ENCODE measurements at places on chromosomes 7 and 10.

GRCh38 chr10:106023329-106023728 is 1141.2 kb downstream of the SORCS1 start:
- no peak for DNase-seq

GRCh38 chr10:128298587-128298986 is 172.4 kb upstream of the MKI67 start:
- DNase-seq, result no peak

DNA sequence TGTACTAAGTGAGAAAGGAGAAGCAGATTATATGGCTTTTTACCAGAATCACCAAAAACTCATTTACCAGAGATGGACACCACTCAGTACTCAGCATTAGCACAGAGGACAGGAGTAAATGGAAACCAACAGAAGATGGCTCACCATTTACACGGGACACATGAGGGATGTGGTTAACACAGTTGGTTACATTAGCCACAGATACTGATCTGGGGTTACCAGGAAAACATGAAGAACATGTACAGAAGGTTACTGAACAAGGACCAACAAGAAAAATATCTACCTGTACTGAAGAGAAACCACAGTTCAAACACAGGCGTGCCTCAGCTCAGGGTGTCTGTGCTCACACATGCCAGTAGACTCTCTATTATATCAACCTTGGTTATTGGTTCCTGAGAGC is 1285.8 kb upstream of the SORCS1 start:
- no peak for DNase-seq

GRCh38 chr10:104472505-104472904 is 118.9 kb downstream of the CFAP58 start:
- peak; percentile 51 for DNase-seq

GRCh38 chr7:121187676-121188075 is 141.1 kb upstream of the WNT16 start:
- DNase-seq, result no peak

DNA sequence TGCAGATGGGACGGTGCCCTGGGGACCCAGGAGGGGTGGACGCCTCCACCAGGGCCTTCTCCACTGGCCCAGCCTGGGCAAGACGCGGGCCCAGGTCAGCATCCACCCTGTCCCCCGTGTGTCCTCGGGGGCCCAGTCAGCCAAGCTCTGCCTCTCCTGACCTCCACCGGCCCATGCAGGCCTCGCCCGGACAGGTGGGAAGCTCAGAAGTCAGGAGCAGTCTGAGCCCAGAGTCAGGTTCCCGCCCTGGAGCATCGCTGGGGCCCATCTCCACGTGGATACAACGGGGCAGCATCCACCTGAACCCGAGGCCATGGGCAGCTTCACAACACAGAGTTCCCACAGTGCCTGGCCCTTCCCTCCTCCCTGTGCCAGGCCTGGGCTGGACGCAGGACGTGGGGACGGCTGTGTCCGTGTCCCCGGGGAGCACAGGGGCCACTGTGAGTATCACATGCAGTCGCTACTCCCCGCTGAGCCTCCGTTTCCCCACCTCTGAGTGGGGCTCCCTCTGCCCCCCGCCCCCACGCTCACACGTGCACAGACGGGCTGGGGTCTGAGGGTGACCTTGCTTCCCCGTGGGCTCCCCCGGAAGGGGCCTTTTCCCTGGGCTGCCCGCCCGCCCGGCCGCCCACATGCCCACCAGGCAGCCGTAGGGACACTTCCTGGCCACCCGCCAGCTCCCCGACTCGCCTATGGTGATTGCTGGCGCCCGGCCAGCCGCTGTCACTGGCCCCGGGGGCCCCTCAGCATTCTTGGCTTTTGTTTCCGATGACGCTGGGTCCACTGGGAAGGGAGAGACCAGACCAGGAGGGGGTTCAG is 64.3 kb downstream of the PDGFA start:
- DNase-seq, result no peak

DNA sequence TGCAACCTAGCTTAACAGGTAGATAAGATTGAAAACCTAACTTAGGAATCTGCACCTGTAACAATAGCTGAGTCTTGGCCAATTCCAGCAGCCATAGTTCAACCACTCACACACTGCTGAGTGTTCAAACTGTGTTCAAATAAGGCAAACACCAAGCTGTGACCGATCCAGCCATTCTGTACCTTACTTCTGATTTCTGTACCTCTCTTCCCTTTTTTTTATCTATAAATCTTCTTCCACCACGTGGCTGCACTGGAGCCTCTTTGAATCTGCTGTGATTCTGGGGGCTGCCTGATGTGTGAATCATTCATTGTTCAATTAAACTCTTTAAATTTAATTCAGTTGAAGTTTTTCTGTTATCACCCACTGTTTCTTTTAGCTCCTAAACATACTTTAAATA is 15.7 kb upstream of the FOXL3 start:
- no peak for DNase-seq

DNA sequence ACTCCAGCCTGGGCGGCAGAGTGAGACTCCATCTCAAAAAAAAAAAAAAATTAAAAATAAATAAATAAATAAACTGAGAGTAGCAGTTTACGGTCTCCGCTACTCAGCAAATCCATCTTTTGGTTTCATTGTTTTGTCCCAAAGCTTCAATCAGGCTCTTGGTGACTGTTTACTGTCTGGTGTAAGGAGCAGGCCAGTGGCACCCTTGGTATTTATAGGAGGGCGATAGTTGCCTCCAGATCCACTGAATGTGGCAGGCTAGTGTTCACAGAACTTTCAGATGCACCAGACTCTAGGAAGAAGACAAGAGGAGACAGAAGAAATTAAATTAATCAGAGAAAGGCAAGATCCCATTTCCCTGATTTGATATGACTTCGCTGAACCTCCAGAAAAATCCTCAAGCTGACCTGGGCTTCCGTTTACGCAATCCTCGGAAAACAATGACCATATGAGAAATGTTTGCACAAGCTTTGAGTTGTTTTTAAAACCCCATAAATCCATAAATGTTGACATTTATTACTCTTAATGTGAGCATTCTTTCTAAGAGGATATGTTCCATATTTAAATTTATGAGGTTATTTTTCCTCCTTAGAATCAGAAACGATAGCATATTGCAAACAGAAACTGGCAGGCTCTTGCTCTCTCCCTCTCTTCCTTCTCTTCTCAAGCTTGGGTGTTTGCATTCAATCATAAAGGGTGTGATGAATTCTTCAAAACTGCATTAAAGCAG is 7.1 kb upstream of the MUC3A start:
- no peak for DNase-seq

DNA sequence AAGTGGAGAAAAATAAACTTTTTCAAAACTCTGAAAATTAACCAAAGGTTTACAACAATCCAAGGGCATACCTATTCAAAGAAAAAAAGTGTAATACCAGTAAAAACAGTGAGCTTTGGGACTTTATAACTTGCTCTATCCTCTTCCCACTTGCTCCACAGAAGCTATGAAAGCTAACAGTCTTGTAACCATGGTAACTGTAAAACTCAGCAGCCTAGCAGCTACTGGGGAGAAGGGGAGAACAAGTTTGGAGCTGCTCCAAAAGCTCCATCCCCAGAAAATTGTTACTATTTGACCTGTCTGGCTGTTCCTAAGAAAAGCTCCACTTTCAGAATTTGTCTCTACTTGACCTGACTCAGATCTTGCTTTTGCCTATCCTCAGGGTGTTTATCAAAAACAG is 191.5 kb downstream of the OTUD1 start:
- no peak for DNase-seq

GRCh38 chr7:66639773-66640172 is 11.1 kb downstream of the KCTD7 start:
- no peak for DNase-seq

DNA sequence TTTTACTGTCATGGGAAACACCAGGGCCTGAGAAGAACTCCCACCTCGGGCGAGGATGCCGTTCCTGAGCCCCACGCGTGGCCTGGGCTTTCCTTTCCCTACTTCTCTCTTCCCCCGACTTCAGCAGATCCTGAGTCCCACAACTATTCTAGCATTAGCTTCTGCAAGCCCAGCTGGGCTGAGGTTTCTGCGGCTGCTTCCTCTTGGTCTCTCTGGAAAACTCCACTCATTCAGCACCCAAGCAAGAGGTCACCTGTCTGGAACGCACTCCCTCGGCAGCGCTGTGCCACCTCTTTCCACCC is 761 bp upstream of the DOCK1 start:
- DNase-seq, result no peak

DNA sequence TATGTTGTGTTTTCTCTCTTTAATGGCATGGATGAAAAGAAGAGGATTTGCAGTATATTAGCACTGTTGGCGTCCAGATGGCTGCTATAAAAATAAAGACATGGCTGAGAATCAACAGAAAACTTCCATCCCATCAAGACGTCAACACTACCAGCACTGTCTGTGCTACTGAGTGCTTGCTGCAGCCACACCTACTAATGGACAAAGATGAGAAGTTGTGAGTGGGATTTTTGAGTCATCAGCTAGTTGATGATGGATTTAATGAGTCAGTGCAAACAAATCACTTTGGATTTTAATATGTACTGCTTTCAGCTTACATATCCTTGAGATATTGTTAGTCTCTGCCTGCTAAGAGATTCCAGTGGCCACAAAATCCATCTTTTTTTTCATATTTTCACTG is 631.0 kb upstream of the ANKRD30A start:
- DNase-seq, result no peak

DNA sequence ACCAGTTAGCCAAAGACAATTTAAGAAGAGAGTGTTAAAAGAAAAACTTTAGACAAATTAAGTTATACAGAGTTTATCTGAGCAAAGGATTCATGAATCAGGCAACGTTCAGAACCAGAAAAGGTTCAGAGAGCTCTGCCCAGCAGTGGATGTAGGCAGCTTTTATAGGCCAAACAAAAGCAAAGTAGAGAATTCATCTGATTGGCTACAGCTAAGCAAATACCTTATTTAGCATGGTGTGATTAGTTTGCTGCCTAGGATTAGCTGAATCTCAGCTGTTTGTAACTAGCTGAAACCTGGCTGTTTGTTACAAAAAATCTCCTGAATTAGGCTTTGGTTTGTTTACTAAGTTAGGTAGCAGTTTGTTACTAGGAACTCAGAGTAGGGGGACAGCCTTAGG is 66.0 kb downstream of the SLC25A40 start:
- DNase-seq, result no peak

DNA sequence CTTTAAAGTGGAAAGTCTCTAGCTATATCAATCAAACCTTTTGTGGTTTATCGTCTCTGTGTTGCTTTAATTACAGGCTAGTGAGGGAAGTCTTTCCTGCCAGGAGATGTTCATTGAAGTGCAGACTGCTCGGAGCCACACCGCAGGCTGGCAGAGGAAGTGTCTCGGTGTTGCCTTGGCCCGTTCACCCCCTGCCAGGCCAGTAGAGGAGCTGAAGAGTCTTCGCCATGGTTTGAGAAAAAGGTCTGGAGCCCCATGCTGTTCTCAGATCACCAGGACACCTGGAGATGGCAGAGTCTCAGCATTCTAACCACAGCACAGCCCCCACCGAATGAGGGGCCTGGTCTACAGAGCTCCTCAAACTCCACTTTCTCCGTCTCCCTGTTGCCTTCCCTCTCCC is 275.9 kb upstream of the PLPP4 start:
- no peak for DNase-seq

DNA sequence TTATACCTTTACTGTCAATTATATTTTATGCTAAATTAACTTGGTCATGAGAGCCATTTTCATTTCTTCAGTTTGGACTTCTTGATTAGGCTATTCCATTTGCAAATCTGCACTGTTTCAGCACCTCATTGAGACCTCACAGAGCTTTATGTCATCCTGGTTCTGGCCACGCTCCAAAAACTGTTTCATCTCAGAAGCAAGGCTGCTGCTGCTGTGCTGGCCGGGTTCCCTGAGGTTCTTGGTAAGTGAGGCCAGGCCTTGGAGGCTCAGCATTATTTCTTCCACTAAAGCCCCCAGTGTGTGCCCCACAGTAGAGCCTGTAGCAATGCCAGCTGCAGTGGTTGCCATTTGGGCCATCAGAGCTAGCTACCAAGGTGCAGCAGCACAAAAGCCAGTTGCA is 7.8 kb upstream of the ZNF485 start:
- no peak for DNase-seq

DNA sequence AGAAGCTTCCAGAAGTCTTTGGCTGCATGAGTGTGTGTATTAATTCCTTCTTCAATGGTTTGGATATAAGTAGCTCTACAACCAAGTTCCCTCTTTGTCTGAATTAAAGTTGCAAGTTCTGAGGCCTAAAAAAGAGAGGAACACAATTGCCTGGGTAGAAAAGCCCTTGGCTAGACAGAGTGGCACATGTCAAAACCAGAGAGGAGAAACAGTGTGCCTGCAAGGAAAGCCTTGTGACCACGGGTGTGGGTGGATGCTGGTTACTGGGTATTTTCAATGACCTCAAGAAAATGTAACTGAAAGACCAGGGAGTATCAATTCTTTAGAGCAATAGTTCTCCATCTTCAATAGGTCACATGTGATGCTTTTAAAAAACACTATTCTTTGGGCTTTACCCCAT is 148.3 kb downstream of the SVIL start:
- DNase-seq, result no peak

GRCh38 chr7:85039196-85039923 is 147.5 kb downstream of the SEMA3D start:
- no peak for DNase-seq

DNA sequence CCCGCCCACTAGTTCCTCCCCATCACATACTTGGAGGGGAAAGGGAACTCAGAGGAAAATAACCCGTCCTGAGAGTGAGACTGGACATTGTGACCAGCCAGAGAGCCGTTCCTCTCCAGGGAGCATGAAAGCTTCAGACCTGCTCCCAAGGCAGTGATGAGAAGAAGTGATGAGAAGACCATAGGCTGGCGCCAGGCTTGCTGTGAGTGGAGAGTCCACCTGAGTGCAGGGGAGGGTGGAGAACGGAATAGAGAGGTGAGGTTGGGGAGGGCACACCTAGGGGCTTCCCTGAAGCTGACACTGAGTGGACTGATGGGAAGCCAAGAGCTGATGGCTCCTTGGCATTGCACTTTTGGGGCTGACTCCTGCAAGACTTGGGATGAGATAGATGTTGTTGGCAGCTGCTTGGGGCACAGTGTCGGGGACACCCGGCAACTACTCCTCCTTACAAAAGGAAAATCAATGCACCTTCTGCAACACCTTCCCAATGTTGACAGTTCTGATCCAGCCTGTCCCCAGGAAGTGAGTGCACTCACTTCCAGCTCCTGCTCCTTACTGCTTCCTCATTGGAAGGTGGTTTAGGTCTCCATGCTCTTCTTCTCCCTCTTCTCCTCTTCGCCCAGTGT is 79.4 kb downstream of the EMX2 start:
- no peak for DNase-seq

GRCh38 chr10:132219486-132219885 is 32.7 kb downstream of the DPYSL4 start:
- DNase-seq, result no peak

- no peak for DNase-seq
Measured at GRCh38 chr7:83643739-83644138, 5.2 kb downstream of the SEMA3E start.

DNA sequence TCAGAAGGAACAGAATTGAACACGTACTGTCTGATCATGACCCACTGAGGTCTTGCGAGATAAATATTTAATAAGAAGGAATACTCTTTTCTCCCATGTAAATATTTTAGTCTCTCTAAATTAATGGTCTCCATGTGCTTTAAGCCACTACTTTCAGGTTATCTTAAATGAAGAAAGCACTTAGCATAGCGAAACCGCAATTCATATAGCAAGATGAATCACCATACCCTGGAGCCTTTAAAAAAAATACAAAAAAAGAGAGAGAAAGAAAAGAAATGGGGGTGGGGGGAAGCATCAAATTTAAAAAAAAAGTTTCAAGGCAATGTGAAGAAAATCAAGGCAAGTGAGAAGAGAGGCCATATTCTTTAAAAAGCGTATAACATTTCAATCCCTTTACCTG is 82.5 kb downstream of the CTTNBP2 start:
- DNase-seq, result no peak

- no peak for DNase-seq
Measured at GRCh38 chr7:39686261-39686924, 63.0 kb downstream of the RALA start.

GRCh38 chr7:116528008-116528789 is 3.4 kb downstream of the CAV1 start:
- DNase-seq, result peak; percentile 88
